ENCODE measurements at places on chromosomes 4 and X. TPM values are rescaled to one million over a fixed set of nuclear protein-coding genes. Genes with fewer than 3 reads are reported as not detected.
A peak's percentile ranks its signal among the peaks of the same experiment; 100 is the strongest.

- DNase-seq: peak; percentile 77
These were observed 103.6 kb downstream of the UCHL1 start for GRCh38 chr4:41360214-41360920.

- DNase-seq: no peak
These were observed 38.9 kb downstream of the SMC1A start for GRCh38 chrX:53383376-53384076.

DNA sequence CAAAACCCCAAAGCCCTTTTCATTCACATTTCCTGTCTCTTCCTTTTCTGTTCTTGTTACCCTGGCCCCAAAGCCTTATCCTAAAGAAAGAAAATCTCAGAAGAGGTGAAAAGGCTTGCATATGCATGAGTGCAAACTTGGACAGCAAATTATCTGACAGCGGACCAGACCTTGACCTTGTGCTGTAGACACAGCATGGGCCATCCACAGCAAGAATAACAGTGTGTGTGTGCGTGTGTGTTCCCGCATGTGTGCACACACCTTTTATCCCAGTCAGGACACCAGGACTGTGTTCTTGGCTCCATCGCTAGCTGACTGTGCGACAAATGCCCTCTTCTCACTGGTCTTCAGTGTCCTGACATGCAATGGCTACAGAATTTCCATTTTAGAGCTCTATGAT lies 35.3 kb downstream of the ZBTB49 start:
- no peak for DNase-seq

DNA sequence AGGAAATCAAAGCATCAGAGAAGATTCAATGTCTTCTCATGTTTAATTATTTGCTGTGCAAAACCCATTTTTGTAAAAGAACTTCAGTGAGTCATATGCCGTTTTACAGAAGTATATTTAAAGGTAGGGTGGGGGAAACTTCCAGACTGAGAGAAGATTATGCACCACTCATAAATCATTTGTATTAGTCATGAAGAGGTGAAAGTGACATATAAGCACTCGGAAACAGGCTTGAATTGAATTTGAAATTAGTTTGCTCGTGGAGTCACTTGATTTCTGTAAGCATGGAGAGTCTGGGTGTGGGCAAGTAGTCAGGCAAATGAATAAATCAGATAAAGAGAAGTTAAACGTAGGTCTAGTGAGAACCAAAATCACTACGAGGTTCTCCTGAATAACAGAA lies 335.1 kb downstream of the ANK2 start:
- no peak for DNase-seq

GRCh38 chr4:55617587-55618197 lies 18.4 kb downstream of the NMU start:
- no peak for DNase-seq

- DNase-seq: no peak
These were observed 117.4 kb upstream of the NALF2 start for GRCh38 chrX:69386681-69387080.

GRCh38 chr4:98260047-98260578 lies 1.1 kb upstream of the RAP1GDS1 start:
- peak; percentile 76 for DNase-seq

- no peak for DNase-seq
These were observed 520.5 kb upstream of the NR3C2 start for GRCh38 chr4:148962539-148963290.

- DNase-seq: no peak
These were observed 20.7 kb downstream of the UBE2K start for GRCh38 chr4:39718366-39719323.

GRCh38 chrX:39063702-39064101 lies 262.4 kb downstream of the MID1IP1 start:
- DNase-seq: no peak

DNA sequence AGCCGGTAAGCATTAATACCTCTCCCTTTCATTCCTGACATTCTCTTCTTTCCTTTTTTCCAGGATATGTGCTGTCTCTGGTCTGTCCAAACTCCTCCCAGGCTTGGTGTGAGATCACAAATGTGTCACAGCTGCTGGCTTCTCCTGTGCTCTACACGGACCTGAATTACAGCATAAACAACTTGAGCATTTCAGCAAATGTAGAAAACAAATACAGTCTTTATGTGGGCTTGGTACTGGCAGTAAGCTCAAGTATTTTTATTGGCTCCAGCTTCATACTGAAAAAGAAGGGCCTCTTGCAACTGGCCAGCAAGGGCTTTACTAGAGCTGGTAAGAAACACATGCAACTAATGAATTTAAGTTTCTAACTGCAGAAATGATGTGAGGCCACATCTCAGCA lies 8.4 kb downstream of the NIPAL1 start:
- no peak for DNase-seq

- no peak for DNase-seq
These were observed 8.0 kb upstream of the FNIP2 start for GRCh38 chr4:158760866-158761265.

DNA sequence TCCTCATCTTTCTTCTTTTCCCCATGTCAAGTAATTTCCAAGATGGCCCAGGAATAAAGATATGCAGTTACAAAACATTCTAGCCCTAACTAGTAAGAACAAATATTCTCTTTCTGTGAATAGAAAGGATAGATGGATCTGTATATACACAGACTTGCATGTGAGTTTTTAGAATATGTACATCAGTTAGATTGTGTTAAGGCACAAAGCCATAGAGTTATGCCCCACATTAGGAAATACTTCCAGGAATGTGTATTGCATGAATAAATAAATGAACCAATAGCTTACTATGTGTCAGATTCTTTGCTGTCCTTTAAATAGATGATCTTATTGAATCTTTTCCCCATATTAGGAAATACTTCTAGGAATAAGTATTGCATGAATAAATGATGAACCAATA lies 46.0 kb upstream of the TMPRSS11E start:
- no peak for DNase-seq

DNA sequence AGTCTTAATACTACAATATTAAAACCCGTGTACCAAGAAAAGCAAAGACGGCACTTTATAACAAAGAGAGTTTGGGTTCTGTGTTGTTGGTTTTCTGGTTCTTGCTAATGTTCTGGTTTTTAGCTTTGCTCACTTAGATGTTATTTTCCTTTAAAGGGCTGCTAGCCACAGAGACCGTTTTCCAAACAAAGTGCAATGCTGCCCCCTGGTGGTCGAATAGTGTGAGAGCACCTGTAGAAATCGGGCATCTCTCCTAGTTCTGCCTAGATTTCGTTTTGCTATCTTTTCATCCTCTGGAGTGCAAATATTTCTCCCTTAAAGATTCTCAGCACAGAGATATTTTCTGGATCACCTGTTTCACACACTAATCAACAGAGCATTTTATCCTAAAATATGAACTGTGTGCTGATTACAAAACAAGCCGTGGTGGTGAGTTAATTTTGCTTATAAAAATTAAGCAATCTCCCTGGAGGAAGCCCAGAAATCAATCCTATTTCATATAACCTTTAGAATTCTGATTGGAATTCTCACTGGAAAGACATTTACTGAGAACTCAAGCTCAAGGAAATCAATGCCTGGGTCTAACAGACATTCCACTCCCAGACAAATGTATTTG lies 334.5 kb upstream of the NOCT start:
- DNase-seq: peak; percentile 85

DNA sequence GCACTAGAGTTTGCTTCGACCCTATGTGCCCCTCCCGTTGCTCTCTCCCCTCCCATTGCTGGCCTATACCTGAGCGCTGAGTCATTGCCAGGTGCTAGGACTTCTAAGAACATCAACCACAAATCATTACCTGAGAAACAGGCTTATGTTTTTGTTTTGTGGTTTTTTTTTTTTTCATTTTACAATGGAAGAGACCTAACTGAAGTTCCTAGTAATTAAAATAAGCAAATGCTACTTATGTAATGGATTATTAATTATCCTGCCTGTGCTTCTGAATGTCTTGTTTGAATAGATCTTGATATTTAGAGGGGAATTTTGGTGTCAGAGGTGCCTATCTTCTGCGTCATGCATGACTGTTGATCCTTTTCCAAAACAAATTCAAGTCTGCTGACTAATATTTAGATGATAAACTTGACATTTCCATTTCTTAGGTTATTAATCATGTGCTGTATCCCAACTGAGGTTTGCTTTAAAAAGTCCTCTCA lies 275.4 kb upstream of the CPEB2 start:
- DNase-seq: no peak

GRCh38 chrX:152893980-152894610 lies 3.8 kb upstream of the ZNF185 start:
- DNase-seq: no peak

- DNase-seq: no peak
These were observed 82.6 kb downstream of the CHM start for GRCh38 chrX:85964744-85965143.

GRCh38 chr4:153465615-153466080 lies 512 bp upstream of the TMEM131L start:
- peak; percentile 75 for DNase-seq

DNA sequence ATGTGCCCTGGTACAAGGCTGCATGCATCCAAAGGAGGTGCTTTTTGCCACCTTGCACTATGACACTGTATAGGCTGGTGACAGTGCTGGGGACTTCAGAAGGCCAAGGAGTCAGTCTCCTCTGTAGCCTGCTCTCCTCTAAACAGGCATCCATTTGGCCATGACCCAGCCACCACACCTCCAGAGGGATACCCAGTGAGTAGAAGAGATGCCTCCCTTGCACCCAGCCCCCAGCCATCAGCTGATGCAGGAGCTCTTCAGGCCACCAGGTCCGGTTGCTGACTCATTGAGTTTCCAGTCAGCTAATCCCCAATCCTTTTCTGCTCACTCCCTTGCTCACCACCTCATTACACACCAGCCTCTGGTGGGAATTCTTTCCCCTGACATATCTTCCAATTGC lies 99.8 kb downstream of the PJA1 start:
- no peak for DNase-seq

DNA sequence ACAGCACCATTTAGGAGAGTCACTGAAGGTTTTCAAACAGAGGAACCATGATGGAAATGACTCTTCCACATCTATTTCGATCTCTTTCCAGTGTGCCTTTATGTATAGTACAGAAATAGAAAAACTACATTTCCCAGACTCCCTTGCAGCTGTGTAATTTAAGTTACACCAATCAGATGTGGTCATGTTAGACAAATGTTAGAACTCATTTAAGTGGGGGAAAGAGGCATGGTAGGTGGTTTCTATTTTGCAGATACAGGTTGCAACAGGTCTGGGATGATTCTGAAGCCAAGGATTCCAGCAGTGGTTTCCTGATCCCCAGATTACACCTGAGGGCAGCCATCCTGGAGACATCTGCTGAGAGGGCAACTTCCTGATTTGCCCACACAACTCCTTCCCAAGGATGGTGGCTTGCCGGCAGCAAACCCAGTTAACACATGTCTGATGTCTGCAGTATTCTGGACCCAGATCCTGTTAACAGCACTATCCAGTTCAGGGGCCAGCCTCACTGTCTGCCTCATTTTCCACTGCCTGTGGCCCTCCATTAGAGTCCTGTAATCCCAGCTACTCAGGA lies 38.7 kb upstream of the PDK3 start:
- DNase-seq: no peak

DNA sequence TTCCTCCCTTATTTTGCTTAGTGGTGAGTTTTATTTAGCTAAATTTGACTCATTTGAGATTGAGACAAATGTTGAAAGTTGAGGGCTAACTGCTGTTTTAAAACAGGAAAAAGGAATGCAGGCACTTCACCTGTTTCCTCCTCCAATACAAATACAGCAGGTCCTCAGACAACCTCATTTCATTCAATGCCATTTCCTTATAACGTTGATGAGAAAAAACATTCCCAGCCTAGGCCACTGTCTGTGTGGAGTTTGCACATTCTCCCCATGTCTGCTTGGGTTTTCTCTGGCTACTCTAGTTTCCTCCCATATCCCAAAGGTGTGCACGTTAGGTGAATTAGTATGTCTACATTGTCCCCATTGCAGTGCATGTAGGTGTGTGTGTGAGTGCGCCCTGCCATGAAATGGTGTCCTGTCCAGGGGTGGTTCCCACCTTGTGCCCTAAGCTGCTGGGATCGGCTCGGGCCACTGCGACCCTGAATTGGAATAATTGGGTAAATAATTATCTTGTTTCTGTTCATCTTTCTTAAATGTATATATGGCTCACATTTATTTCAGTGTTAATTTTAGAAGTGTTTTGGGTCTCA lies 21.9 kb downstream of the SMAD1 start:
- DNase-seq: no peak

DNA sequence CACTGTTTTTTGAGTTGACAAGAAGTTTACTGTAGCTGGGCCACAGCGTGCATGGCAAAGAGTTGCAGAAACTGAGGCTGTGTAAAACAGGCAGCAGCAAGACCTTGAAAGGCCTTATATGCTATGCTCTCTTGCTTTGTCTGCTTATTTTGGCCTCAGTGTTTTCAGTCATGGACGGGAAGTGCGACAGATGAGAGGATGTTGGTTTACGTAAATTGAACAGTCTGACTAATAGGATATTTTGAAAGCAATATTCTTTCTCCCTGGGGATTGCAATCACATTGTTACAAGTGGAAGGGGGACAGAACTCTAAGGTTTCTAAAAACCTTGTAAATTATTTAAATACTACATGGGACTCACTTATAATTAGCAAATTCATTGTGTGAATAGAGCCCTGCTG lies 32.2 kb upstream of the MAGEA10 start:
- no peak for DNase-seq

GRCh38 chr4:72320223-72320948 lies 248.6 kb downstream of the ADAMTS3 start:
- no peak for DNase-seq

GRCh38 chrX:104324461-104325212 lies 69.9 kb upstream of the ESX1 start:
- DNase-seq: no peak

DNA sequence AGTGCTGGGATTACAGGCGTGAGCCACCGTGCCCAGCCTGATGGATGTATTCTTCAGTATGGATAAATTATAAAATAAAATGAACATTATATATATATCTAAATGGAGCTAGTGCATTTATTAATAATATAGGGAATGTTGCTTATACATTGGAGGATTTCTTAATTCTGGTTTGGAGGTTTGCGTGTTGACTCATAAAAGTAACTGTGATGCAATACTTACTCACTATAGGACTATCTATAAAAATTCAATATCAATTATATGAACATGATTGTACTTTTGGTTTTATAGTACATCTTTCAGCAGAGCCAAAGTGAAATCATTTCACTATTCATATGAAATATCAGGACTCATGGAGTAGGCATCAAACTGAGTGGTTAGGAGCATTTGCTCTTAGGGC lies 3.2 kb upstream of the AREG start:
- DNase-seq: no peak

GRCh38 chrX:10979956-10980355 lies 131.2 kb upstream of the HCCS start:
- no peak for DNase-seq

CLDN22 gene
- not detected for total RNA-seq

STS gene
- 12.9 TPM for total RNA-seq

TMPRSS11F gene
- not detected for total RNA-seq

VCX3A gene
- not detected for total RNA-seq

SPOCK3 gene
- total RNA-seq: 0.55 TPM

MAGEA2 gene
- total RNA-seq: not detected

ZRSR2 gene
- total RNA-seq: 11.7 TPM

ETDB gene
- not detected for total RNA-seq

MAGEA12 gene
- total RNA-seq: not detected

S100G gene
- total RNA-seq: not detected

MTHFD2L gene
- 10.7 TPM for total RNA-seq

FRMD7 gene
- not detected for total RNA-seq

DCHS2 gene
- 9.6 TPM for total RNA-seq

DCAF12L1 gene
- not detected for total RNA-seq

PABPC4L gene
- not detected for total RNA-seq
